T-helper 2 cell treated with Interferon-gamma antibody and Interleukin-4, amounts not matched to agents 100 ng/mL and 5 ng/mL, for 36 hours (primary cell): ENCODE measurements at places on chromosomes 2 and 18. TPM values are rescaled to one million over a fixed set of nuclear protein-coding genes. Genes with fewer than 3 reads are reported as not detected.

The STAT4 gene
- 91.2 and 93.2 TPM in 2 replicates for total RNA-seq

The IL36G gene
- not detected in 2 replicates for total RNA-seq

The NPHP1 gene
- total RNA-seq, result not detected in 2 replicates

The CCDC141 gene
- total RNA-seq, result 12.7 and 14.5 TPM in 2 replicates

The SANBR gene
- total RNA-seq, result 9.1 and 13.0 TPM in 2 replicates

The REG3G gene
- not detected in 2 replicates for total RNA-seq

The DCDC2C gene
- not detected in 2 replicates for total RNA-seq

The EFR3B gene
- 0.09 TPM in 2 replicates for total RNA-seq

The PTPRN gene
- total RNA-seq, result not detected in 2 replicates

The ZC3H8 gene
- 24.3 and 25.7 TPM in 2 replicates for total RNA-seq

The SPATA3 gene
- not detected in 2 replicates for total RNA-seq

The SGPP2 gene
- total RNA-seq, result 0.57 and 0.70 TPM in 2 replicates

The ANTXR1 gene
- 0.02 TPM in 1 of 2 replicates, not detected in the other for total RNA-seq

The EMILIN2 gene
- total RNA-seq, result 38.3 and 44.2 TPM in 2 replicates

The EDAR gene
- not detected in 2 replicates for total RNA-seq

The TSPYL6 gene
- not detected in 2 replicates for total RNA-seq

The PROKR1 gene
- total RNA-seq, result not detected in 2 replicates

The CNPPD1 gene
- 67.3 and 70.8 TPM in 2 replicates for total RNA-seq

The PLEKHH2 gene
- total RNA-seq, result 2.3 and 3.2 TPM in 2 replicates

The VAMP8 gene
- 139 and 146 TPM in 2 replicates for total RNA-seq

The RGPD3 gene
- 0.20 and 0.30 TPM in 2 replicates for total RNA-seq

The ERCC3 gene
- total RNA-seq, result 55.7 and 58.6 TPM in 2 replicates

The DAW1 gene
- not detected in 2 replicates for total RNA-seq

The CRACDL gene
- 0.41 and 0.48 TPM in 2 replicates for total RNA-seq

The RESP18 gene
- total RNA-seq, result not detected in 2 replicates

The GALM gene
- 51.0 and 54.2 TPM in 2 replicates for total RNA-seq

The GYPC gene
- total RNA-seq, result 149 and 153 TPM in 2 replicates

The SPDYA gene
- 1.3 and 2.0 TPM in 2 replicates for total RNA-seq

The IL1R1 gene
- 0.05 and 0.11 TPM in 2 replicates for total RNA-seq

The UGT1A4 gene
- not detected in 2 replicates for total RNA-seq

The PFN4 gene
- not detected in 2 replicates for total RNA-seq

The IL36B gene
- total RNA-seq, result not detected in 2 replicates

The PRSS56 gene
- total RNA-seq, result not detected in 2 replicates

The CD8B gene
- 0.68 and 0.80 TPM in 2 replicates for total RNA-seq

The RGPD4 gene
- not detected in 2 replicates for total RNA-seq

The FMNL2 gene
- 1.2 and 1.5 TPM in 2 replicates for total RNA-seq

The EVA1A gene
- total RNA-seq, result not detected in 2 replicates

The TBR1 gene
- 0.05 TPM in 2 replicates for total RNA-seq

The REG3A gene
- not detected in 2 replicates for total RNA-seq

The ATP6V1B1 gene
- not detected in 2 replicates for total RNA-seq

The PDCD1 gene
- total RNA-seq, result 7.3 and 8.3 TPM in 2 replicates

The AP1S3 gene
- total RNA-seq, result 8.8 and 10.8 TPM in 2 replicates

The PSMA8 gene
- total RNA-seq, result 1.6 and 1.7 TPM in 2 replicates

The HS1BP3 gene
- 12.0 and 12.3 TPM in 2 replicates for total RNA-seq

The KCNG3 gene
- total RNA-seq, result 0.05 TPM in 1 of 2 replicates, not detected in the other

The RIT2 gene
- not detected in 2 replicates for total RNA-seq

The TRAK2 gene
- 38.9 and 40.1 TPM in 2 replicates for total RNA-seq

The LRP1B gene
- total RNA-seq, result not detected in 2 replicates

The KHK gene
- total RNA-seq, result 11.5 and 12.2 TPM in 2 replicates

The ABI2 gene
- 24.5 and 27.0 TPM in 2 replicates for total RNA-seq

The PCARE gene
- not detected in 2 replicates for total RNA-seq

The STARD7 gene
- 148 and 150 TPM in 2 replicates for total RNA-seq

The RAMP1 gene
- 10.5 and 10.7 TPM in 2 replicates for total RNA-seq

The GTF3C2 gene
- total RNA-seq, result 72.2 and 75.6 TPM in 2 replicates

The RAB6C gene
- total RNA-seq, result not detected in 2 replicates

The B3GNT7 gene
- total RNA-seq, result not detected in 2 replicates

The HOXD4 gene
- total RNA-seq, result not detected in 2 replicates

The HMSD gene
- total RNA-seq, result 1.2 and 3.3 TPM in 2 replicates

The RETREG2 gene
- 79.8 and 81.1 TPM in 2 replicates for total RNA-seq

The CEP68 gene
- total RNA-seq, result 7.0 and 7.4 TPM in 2 replicates
